Stimulated activated CD8-positive, alpha-beta memory T cell treated with anti-CD3 and anti-CD28 coated beads, Interleukin-7, amount 100 ng/mL, for 48 hours (primary cell): ENCODE measurements at places on chromosomes 3 and 15.

DNA sequence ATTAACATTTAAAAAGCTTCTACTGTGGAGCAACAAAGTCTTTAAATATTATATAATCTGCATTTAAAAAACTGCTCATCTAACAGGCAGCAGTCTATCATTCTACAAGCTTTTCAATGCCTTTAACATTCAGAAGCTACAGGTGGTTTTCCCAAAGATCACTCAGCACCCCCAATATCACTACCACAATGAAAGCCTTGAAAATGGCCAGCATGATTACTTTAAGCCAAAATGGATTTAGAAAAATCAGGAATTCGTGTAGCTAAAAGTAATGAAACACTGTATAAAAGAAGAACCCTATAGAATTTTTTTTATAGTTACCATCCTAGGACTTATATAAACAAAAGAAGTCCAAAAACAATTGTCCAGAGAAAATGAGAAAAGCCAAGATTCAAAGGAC lies 400.4 kb downstream of the TIGIT start:
- no peak for DNase-seq

DNA sequence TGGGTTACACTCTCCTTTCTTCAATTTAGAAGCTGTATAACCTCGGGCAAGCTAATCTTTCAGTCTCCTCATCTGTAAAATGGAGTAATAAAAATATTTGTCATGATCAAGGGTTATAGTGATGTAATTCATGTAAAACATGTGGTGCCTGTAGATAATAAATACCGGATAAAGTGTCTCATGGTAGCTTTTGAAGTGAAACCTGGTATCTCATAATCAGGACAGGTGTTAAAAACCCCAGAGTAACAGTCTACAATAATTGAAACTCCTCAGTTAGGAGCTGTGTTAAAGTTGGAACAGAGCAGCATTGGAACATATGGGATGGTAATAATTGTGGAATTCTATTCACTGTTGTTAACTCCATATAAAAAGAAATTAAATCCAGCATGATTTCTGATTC lies 884 bp upstream of the KNL1 start:
- no peak for DNase-seq

DNA sequence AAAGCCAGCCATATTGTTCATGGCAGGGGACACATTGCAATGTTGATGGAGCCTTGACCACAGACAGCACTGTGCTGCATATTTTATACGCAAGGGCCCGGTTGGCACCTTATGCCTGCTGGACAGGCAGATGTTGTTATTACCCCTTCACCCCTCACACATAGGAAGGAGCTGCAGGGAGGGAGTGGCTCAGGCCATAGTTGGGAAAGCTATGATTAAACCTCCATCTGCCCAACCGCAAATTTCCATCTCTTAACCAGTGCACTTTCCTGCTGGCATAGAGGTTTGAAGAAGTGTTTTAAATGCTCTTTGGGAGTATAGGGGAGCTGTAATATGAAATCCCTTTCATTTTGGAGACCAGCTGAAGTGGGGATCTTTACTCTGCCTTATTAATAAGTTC lies 224.7 kb downstream of the CACNA2D3 start:
- no peak for DNase-seq

DNA sequence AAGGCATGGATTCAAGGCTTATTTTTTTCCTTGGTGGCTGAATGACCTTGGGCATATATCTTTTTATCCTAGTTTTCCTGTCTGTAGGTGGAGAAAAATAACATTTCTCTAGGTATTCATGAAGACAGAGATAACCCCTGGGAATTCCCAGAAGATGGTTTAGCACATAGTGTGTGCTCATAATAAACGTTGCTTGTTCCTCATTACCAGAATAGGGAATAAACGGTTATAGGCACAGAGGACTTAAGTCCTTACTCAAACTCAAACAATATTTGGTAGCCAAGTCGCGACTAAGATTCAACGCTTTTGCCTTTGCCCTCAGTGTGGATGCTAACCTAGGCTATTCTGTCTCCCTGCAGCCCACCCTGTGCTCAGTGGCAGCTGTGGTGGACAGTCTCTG lies 51.6 kb upstream of the MITF start:
- DNase-seq: no peak

DNA sequence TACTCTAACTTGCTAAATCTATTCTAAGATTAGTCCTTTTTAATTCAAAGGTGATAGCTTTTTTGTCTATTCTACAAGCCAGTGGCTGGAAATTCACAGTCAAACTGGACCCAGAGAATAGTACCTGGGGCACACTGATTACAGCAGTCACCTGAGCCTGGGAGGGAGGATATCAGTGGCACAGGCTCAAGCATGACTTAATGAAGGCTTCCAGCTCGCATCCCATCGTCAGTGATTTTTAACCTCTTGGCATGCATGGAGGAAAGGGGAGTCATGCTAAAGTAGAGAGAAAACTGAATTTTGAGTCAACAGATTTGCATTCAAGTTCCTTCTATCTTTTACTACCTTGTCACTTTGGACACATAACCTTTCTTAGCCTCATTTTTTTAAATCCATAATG lies 24.8 kb downstream of the GOLIM4 start:
- no peak for DNase-seq

DNA sequence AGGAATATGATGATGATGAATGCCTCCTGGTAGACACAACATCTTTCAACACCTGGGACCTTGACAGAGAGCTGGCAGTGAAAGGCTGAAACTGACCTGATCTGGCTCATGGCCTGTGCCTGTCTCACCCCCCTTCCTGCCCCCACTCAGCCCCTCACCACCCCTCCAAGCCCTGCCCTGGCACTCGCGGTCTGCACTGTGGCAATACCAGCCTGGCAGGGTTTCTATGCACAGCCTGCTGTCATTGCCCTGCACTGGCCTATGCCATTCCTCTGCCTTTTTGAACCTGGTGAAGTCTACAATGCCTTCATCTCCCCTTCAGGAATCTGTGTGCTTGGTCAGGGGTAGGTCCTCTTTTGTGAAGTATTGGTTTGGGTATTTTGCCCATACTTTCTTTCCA lies 56.5 kb downstream of the ACAD9 start:
- DNase-seq: no peak

- no peak for DNase-seq
Measured at GRCh38 chr3:49636883-49637609, 37.1 kb upstream of the APEH start.

DNA sequence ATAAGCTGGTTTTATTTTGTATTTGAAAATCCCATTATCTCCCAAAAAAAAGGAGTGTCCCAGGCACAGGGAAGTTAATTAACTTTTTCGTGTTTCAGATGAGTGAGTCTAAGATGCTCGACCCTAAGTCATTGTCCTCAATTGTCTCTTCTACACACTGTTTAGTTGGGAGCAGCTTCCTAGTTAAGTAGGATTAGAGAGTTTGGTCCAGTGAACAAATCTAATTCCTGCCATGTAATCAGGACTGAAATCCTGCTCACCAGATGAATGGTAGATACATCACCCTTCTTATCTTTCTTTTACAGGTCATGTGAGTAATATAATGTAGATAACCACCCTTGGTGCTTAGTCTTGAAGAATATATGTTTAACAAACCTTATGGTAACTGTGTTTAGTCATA lies 228.9 kb upstream of the MANF start:
- no peak for DNase-seq

DNA sequence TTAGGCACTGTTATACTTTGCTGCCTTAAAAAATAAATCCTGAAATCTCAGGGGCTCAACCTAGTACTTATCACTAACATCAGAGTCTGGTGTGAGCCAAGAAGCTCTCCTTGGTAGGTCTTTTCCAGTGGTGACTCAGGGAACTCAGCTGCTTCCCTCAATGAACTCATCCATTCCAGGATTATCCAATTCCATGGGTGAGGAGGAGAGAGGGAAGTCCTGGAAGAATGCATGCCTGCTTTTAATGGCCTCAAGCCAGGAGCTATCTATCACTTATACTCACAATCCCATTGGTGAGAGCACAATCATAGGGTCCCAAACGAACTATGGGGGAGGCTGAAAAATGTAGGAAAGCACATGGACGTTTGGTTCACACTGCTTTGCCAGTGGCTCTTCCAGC lies 113.6 kb downstream of the POLR2M start:
- DNase-seq: no peak

GRCh38 chr3:188003188-188004171 lies 150.5 kb upstream of the LPP start:
- DNase-seq: no peak

DNA sequence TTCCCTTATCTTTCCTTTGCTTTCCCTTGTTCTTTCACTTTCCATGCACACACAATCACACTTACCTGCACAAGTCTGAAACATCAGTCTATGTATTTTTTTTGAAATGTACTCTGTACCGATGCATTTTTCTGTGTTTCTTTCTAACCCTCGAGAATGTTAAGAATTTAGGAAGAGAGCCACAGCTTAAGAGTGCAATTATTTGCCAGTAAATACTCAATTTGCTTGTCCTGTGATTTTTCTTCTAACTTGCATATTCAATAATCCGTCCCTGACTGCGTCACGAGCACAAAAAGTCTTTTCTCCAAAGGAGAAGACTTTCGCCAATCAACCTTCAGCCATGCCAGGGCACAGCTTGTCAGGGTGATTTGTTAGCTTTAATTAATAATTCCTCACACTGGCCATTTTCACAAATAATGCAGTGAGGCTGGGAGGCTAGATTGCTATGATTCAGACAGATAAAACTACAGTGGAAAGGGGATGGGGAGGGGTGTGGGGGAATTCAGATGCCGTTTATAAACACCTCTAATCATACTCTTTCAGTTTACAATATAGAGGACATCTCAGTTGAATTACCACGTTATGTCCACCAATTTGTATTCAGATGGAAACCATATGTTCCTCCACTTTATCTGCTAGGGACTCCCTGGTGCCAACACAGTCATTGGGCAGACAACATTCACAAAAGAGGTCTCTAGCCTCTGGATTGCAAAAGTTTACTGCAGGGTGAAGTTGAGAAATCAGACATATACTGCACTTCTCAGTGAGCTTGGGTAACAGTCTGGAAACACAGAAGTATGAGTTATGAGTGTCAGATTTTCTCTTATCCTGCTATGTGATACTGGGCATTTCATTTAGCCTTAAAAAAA lies 388.0 kb downstream of the ZBTB20 start:
- no peak for DNase-seq

DNA sequence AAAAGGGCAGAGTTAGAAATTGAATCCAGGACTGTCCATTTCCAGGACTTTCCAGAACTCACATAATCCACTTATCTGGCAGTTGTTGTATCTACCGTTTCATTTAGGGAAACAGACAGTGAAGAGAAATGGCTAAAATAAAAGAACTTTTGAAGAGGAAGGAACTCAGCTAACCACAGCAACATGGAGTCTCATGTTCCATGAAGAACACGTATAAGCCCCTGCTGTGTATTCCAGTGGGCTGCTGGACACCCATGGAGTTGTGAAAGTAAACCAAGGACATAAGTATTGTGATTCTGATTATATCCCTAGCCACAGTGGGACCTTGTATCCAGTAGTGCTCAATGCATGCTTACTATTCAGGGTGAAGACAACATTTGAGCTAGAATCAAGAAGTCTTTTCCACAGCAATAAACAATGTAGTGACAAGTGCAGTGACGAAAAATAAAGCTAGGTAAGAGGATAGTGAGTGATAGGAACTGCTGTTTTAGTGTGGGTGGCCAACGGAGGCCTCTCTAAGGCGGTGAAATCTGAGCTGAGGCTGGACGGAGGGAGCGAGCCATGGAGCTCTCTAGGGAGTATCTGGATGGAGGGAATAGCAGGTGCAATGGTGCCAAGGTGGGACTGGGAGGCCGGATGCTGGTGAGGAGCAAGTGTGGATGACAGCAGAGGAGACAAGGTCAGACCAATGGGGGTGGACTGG lies 26.8 kb upstream of the TRH start:
- DNase-seq: no peak

GRCh38 chr15:76345880-76346668 lies 9.5 kb downstream of the ISL2 start:
- no peak for DNase-seq

GRCh38 chr3:83524901-83525300 lies 1433.9 kb upstream of the CADM2 start:
- no peak for DNase-seq
